ENCODE measurements at places on chromosomes 5 and 9.
A peak's percentile ranks its signal among the peaks of the same experiment; 100 is the strongest.

GRCh38 chr5:45162974-45163373 lies 354.2 kb downstream of the MRPS30 start:
- no peak for DNase-seq

- no peak for DNase-seq
These were observed 158.0 kb downstream of the ENC1 start for GRCh38 chr5:74482523-74482922.

GRCh38 chr5:96790961-96791504 lies 16.7 kb downstream of the ERAP1 start:
- DNase-seq: no peak

DNA sequence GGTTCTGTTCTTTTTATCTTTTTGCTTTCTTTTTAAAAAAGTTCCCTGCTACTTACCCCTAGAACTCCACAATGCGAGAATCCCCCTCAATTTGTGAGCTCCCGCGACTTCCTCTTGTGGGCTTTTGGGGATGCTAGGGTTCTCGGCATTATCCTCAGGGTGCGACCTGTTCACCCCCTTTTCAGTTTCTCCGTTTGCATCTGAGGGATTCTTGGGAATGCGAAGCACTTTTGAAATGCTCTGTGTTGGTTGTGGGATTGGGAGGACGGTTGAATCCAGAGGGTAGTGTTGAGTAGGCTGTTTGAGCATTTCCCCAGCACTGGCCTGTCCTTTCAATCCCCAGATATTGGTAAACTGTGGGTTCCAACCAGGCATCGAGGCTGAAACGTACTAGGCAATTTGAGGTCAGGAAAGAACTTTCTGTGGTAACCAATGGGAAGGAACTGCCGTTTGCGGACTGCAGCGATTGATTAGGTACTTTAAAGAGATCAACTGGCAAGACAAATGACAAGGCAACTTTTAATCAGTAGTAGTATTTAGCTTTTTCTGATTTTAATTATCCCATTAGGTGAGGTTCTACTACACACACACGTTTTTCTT lies 415 bp downstream of the XRCC4 start:
- DNase-seq: no peak

- no peak for DNase-seq
These were observed 166.3 kb upstream of the FSTL4 start for GRCh38 chr5:133778636-133779035.

DNA sequence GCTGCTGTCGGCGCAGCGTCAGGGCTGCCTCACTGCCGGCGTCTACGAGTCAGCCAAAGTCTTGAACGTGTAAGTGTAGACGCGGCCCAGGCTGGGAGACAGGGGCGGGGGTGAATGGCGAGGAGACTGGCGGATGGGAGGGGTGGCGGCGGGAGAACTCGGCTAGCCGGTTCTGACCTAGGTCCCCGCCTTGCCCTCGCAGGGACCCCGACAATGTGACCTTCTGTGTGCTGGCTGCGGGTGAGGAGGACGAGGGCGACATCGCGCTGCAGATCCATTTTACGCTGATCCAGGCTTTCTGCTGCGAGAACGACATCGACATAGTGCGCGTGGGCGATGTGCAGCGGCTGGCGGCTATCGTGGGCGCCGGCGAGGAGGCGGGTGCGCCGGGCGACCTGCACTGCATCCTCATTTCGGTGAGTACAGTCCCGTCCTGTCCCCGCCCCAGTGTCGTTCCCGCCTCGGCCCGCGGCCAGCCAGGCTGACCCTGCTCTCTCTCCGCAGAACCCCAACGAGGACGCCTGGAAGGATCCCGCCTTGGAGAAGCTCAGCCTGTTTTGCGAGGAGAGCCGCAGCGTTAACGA lies 745 bp downstream of the GADD45G start:
- DNase-seq: peak; percentile 75

GRCh38 chr9:114169029-114169951 lies 14.0 kb downstream of the COL27A1 start:
- DNase-seq: no peak

DNA sequence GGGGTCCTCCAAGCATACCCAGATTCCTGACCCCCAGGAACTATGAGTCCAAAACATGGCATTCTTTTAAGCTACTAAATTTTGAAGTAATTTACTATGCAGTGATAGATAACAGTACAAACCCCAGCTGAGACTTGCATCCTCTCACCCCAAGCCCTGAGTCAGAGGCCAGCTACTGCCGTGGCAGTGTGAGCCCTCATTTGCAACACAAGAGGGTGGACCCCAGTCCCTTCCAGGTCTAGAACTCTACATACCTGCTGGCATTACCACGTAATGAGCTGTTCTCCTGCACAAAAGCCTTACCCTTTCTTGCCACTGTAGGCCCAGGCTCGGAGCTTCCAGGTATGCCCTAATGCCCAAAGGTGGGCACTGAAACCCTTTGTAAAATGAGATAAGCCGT lies 108.6 kb upstream of the ERCC6L2 start:
- no peak for DNase-seq

DNA sequence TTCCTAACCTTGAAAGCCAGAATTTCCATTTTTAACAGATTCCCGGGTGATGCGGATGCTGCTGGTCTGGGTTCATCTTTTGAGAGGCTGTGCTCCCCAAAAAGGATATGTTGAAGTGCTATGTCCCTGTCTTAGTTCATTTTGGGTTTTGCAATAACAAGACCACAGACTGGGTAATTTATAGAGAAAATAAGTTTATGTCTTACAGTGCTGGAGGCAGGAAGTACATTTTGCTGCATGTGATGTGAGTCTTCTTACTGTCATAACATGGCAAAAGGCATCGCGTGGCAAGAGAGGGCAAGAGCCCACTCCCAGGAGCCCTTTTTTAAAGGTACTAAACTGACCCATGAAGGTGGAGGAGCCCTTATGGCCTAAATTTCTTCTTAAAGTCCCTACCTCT lies 114.1 kb downstream of the DAPK1 start:
- DNase-seq: no peak

GRCh38 chr9:7936163-7936562 lies 136.6 kb upstream of the DMAC1 start:
- DNase-seq: peak; percentile 32

DNA sequence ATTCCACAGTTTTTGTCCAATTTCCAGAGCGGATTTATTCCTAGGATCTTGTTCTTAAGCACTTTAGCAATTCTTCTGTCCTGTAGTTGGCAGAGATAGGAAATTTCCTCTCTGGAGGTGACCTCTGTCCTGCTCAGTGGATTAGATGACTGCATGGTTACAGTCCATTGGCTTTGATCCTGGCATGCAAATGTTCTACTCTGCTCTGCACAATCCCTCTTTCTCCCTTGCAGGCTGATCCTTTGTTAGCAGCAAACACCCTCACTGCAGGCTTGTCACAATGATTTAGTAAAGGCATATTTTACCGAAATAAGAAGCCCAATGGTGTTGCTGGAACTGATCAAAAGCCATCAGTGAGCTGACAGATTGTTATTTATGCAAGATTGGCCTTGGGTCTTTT lies 243.8 kb downstream of the COX7C start:
- no peak for DNase-seq

- no peak for DNase-seq
These were observed 610.9 kb downstream of the RAB3C start for GRCh38 chr5:59193616-59194319.

GRCh38 chr5:40486437-40487275 lies 193.1 kb upstream of the PTGER4 start:
- DNase-seq: peak; percentile 55

GRCh38 chr5:88732862-88733261 lies 150.1 kb downstream of the MEF2C start:
- no peak for DNase-seq
